ENCODE measurements at places on chromosomes 4 and X. TPM values are rescaled to one million over a fixed set of nuclear protein-coding genes. Genes with fewer than 3 reads are reported as not detected.

CDX4 gene
- not detected for total RNA-seq

HTT gene
- 16.0 TPM for total RNA-seq

MBNL3 gene
- 2.8 TPM for total RNA-seq

KLHL4 gene
- total RNA-seq = 0.50 TPM

C4orf50 gene
- not detected for total RNA-seq

SORCS2 gene
- total RNA-seq = under 0.01 TPM

ZNF81 gene
- 2.7 TPM for total RNA-seq

FMR1NB gene
- not detected for total RNA-seq

S100G gene
- not detected for total RNA-seq

IGSF1 gene
- total RNA-seq = under 0.01 TPM

ZFP42 gene
- total RNA-seq = not detected

HOPX gene
- 33.6 TPM for total RNA-seq

F8 gene
- 1.0 TPM for total RNA-seq

MAGEA2B gene
- not detected for total RNA-seq

SH2D1A gene
- not detected for total RNA-seq

CTSO gene
- total RNA-seq = 9.2 TPM

HSFX1 gene
- total RNA-seq = not detected

TRIM2 gene
- total RNA-seq = 21.1 TPM

FGG gene
- total RNA-seq = not detected

CXCL11 gene
- total RNA-seq = not detected

CXorf49 gene
- total RNA-seq = not detected

CTAG1A gene
- not detected for total RNA-seq

XAGE1A gene
- not detected for total RNA-seq

ANKRD50 gene
- 6.7 TPM for total RNA-seq

NAT8L gene
- under 0.01 TPM for total RNA-seq

NAA11 gene
- not detected for total RNA-seq

ABHD18 gene
- 2.7 TPM for total RNA-seq

HPGDS gene
- not detected for total RNA-seq

NDP gene
- 1.5 TPM for total RNA-seq

MBTPS2 gene
- 7.6 TPM for total RNA-seq

SFRP2 gene
- total RNA-seq = 3.2 TPM
